ENCODE measurements at places on chromosomes 4 and X.

GRCh38 chrX:36364262-36364661 is 444.7 kb downstream of the CFAP47 start:
- no peak for DNase-seq

GRCh38 chrX:19805046-19805690 is 82.2 kb downstream of the SH3KBP1 start:
- DNase-seq = no peak

DNA sequence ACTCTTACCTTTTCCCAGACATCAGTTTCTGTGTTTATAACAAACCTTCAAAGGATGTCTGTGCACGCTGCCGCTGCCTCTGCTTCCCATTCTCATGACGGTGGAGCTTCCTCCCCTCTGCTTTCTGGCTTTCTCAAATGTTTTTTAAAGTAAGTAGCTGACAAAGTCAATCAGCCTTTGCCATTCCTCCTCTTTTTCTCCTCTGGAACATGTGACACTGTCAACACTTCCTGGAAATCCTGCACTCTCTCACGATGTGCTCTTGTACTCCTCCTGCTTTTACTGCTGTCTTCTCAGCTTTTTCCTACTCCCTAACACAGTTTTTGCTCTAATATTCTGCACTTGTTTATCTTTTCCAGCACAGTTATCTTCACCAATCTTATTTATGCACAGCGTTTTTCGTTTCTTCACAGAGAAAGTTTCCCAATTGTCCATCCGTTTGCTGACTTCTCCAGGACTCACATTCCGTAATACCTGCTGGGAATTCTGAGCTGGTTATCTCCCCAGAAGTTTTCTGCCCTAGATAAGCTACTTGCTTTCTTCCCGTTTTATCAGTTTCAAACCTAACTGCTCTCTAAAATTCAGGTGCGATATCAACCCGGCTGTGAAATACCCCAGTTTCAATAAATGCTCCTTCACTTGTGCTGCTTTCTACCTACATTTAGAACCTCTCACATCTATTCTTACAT is 465.6 kb upstream of the AGA start:
- no peak for DNase-seq

GRCh38 chr4:89434364-89434988 is 126.9 kb upstream of the GPRIN3 start:
- peak; percentile 36 for DNase-seq

GRCh38 chrX:13265111-13265510 is 54.7 kb downstream of the ATXN3L start:
- DNase-seq = no peak

GRCh38 chr4:140789759-140790158 is 33.6 kb upstream of the TBC1D9 start:
- DNase-seq = peak; percentile 75

DNA sequence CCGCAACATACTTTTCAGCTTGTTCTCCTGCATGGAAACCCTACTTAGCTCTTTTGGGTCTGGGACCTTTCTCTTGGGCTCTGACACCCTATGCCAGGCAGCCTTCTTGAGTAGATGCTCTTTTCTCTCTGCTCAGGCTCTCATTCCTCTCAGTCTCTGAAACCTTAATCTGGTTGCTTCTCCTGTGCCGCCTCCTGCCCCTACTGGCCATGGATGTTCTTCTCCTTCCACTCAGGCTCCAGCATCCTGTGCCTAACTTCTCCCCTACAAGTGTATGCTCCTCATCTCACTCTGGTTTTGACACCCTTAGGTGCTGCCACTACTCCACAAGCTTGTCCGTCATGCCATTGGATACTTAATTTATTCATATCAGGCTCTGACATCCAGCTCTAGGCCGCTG is 15.2 kb downstream of the BLTP1 start:
- no peak for DNase-seq

- peak; percentile 18 for DNase-seq
Observed at GRCh38 chrX:132716006-132716405, 227.2 kb upstream of the MBNL3 start.

GRCh38 chr4:8581094-8581861 is 1.1 kb downstream of the GPR78 start:
- DNase-seq = no peak

DNA sequence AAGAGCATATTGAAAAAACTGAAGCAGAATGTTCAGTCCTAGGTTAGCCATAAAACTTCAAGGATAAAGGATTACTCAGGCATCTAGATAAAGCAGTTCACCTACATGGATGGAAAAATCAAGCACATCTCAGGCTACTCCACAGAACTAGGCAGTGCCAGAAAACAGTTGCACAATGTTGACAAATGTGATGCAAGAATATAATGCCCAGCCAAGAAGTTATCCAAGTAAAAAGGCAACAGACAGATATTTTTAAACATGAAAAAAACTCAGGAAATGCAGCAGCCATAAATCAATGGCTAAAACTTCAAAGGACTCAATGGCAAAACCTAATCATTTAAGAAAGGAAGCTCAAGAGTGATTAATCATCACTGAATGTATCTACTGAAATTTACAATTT is 456.0 kb upstream of the FAM241A start:
- no peak for DNase-seq

- DNase-seq = no peak
Observed at GRCh38 chr4:13547485-13548041, 3.3 kb upstream of the NKX3-2 start.

DNA sequence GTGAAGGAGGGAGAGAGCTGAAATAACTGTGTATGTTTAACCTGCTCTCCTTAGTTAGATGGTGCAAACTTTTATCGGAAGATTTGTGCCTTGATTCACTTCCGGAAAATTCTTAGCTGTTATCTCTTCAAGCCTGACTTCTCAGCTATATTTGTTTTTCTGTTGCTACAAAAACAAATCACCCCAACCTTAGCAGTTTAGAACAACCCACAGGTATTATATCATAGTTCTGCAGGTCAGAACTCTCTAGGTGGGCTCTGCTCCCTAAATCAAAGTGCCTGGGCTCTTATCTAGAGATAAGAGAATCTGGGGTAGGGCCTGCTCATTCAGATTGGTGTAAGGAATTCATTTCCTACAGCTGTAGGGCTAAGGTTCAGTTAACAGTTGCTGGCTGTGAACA is 15.1 kb upstream of the CEP135 start:
- no peak for DNase-seq

GRCh38 chrX:107902721-107903120 is 77.1 kb downstream of the MID2 start:
- DNase-seq = no peak

DNA sequence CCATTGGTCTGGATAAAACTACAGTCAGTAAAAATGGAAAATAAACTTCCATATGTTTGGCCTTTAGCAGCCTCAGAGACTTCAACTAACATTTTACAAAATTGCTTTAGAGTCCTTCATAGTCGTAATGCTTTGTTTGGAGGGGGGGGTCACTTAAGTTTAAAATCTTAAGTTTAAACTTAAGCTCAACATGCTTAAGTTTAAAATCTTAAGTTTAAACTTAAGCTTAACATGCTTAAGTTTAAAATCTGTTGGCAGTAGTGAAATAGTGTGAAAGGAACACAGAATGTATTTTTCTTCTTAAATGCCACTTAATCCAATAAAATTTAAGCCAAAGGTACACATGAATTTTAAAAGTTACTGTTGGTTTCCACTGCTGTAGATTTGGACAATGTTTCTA is 45.9 kb upstream of the UNC5C start:
- no peak for DNase-seq

DNA sequence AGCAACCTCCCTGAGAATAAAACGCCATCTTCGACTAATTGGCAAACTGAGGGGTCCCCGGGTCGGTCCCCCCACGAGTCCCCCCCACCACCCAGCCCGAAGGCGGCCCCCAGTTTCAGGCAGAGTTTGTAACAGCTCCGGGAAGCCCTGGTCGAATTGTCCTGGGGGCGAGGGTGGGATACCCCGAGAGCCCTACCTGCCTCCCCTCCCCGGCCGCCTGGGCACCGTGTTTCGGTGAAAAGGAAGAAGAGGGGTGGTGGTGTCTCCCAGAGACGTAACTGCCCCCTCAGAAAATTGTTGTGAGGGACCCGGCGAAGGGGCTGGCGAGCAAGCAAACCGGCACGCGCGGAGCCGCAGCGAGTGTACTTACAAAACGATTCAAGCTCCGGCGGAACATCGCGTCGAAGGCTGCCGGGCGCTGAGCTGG is 1.2 kb downstream of the ATP11C start:
- DNase-seq = no peak

DNA sequence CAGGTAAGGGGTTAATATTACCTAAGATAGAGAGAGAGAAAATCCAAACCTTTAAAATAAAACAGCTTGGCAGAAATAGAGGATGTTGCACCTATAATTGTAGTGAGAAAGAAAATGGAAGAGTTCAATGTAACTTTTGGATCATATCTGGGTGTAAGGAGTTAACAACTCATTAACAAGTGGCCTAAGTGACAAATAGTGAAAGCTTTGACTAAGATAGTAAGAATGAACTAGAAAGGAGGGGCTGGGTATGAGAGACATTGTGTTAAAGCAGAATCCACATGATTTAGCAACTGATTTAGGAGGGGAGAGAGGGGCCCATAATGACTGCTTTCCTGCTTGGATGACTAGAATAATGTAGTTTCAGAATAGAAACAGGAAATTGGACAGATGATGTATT is 761.0 kb downstream of the IL1RAPL1 start:
- no peak for DNase-seq

- DNase-seq = no peak
Observed at GRCh38 chr4:165986956-165987698, 114.1 kb downstream of the TLL1 start.

- DNase-seq = no peak
Observed at GRCh38 chrX:112473654-112474053, 206.1 kb downstream of the LHFPL1 start.

- no peak for DNase-seq
Observed at GRCh38 chrX:106976416-106976815, 23.6 kb downstream of the MORC4 start.

DNA sequence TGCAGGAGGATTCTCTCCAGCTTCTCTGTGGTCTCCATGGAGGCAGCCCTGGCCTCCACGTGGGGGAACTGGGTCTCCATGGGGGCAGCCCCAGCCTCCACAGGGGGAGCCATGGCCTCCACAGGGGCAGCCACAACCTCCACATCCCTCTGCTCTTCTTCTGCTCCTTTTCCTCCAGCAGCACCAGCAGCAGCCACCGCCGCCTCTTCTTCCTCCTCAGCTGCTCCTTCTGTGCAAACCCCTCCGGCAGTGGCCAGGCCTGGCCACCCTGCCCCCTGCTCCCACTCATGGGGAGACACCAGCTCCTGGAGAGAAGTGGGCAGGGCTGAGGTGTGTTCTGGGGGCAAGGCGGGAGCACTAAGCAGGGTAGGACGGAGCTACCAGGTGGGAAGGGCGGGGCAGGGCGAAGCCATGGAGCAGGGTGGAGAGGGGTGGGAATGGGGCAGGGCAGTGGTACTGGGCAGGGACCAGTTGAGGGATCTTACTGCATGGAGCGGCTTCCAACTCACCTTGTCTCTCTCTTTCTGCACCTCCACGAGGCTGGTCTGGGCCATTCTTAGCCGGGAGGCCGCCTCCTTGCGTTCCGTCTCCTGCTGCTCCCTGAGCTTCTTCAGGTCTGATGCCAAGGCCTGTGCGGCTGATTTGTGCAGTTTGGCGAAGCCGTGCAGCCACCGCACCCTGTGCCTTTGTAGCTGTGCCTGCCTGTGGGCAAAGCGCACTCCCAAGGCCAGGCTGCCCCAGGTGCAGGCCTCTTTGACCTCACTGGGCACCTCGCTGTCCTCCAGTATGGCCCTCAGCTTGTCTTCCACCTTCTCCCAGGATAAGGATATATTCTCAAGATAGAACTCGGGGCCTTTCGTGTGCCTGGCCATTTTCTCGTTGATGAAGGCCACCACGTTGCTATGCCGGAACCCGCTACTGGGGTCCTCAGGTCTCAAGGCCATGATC is 766 bp downstream of the TEX13A start:
- DNase-seq = no peak

GRCh38 chr4:127204322-127204721 is 428.4 kb upstream of the INTU start:
- no peak for DNase-seq

- no peak for DNase-seq
Observed at GRCh38 chr4:52783069-52783468, 31.8 kb upstream of the ERVMER34-1 start.

DNA sequence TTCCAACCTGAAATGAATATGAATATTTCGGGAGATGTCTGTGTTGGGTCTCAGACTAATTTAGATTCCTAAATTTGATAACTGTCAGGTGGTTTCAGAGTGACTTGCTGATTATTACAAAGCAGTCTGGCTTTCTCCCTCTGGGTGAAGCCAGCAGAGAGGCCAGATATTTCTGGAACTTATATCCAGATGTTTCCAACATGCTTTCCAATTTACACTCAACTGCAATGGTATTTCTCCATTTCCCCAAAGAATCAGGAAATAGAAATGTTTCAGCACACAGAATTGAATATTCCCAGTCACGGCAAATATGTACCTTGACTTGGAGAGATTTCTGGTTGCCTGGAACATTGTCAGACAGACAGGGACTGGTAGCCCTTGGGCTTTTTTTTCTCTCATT is 48.5 kb upstream of the EGFL6 start:
- no peak for DNase-seq

GRCh38 chr4:147658501-147658900 is 25.5 kb downstream of the PRMT9 start:
- DNase-seq = no peak

- no peak for DNase-seq
Observed at GRCh38 chr4:188767496-188767895, 628.3 kb downstream of the TRIML1 start.

- no peak for DNase-seq
Observed at GRCh38 chrX:94435799-94436198, 761.8 kb downstream of the FAM133A start.

- no peak for DNase-seq
Observed at GRCh38 chrX:19897091-19897490, 9.7 kb upstream of the SH3KBP1 start.

DNA sequence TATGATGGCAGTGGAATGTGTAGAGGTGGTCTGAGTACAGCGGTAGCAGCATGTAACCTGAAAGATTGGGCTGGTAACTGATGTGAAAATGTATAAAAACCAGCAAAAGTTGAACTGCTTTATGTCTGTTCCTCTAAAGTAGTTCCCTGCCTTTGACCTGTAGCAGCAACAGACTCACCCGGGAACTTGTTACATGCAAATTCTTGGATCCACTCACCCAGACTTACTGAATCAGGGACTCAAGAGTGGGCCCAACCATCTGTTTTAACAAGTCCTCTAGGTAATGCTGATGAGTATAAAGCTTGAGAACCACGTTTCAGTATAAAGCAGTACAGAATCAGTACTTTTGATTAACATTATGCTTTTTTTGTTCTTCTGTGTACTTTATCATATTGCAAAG is 84.7 kb downstream of the RAP1GDS1 start:
- DNase-seq = no peak

DNA sequence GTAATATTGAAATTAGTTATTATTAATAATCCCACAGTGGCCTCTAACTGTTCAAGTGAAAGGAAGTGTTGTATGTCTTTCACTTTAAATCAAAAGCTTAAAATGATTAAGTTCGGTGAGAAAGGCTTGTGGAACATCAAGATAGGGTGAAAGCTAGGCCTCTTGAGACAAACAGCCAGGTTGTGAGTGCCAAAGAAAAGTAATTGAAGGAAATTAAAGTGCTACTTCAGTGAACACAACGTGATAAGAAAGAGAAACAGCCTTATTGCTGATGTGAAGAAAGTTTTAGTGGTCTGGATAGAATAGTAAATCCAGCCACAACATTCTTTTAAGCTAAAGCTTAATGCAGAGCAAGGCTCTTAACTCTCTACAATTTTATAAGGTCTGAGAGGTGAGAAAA is 42.6 kb upstream of the IL13RA2 start:
- no peak for DNase-seq

- DNase-seq = no peak
Observed at GRCh38 chr4:17502756-17503155, 9.1 kb downstream of the QDPR start.

GRCh38 chr4:148216866-148217814 is 225.1 kb downstream of the NR3C2 start:
- no peak for DNase-seq
